Caudate nucleus (tissue), 63 donors: ENCODE measurements at places on chromosomes 1 and 21.

- peak; percentile 5 for DNase-seq
Measured at GRCh38 chr1:157496121-157496526, 56.2 kb downstream of the FCRL5 start.

DNA sequence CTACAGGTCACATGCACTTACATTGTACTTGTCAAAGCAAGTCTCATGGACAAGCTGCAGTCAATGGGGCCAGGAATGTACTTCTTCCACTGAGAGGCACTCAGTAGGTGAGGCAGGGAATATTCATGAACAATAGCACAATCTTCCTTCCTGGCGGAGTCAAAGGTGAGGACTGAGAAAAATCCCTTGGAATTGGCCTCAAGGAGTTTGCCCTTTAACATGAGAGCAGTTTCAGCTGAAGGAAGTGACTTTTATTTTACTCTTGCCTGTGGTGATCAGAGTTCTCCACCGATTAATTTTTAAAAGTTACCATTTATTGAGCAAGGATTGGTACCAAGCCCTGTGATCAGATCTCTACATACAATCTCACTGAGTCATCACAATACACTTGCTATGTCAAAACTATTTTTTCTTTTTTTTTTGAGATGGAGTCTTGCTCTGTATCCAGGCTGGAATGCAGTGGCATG lies 11.2 kb upstream of the AK2 start:
- no peak for DNase-seq

DNA sequence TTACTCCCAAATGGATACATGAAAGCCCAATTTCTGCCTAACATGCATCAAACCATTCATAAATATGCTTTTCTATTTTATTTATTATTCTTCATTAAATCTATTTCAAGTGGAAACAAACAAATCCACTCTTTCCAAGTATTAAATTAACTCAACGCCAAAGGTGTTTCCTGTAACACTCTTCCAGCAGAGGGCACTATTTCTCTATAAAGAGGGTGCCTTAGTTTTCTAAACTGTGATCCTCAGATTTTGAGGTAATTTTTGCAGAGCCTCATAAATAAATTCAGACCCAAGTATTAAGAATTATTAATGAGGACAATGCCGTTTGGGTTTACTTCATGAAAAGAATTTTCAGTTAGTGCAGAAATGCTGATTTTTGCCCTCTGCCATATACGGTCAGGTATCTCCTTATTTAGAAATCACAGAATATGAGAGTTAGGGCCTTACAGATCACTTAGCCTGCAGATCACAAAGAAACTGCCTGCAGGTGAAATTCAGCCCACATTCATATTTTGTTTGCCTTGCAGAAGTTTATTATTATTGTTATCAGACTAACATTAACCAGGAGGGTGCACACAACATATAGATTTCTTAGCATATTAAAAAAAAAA lies 40.1 kb upstream of the MYSM1 start:
- no peak for DNase-seq

DNA sequence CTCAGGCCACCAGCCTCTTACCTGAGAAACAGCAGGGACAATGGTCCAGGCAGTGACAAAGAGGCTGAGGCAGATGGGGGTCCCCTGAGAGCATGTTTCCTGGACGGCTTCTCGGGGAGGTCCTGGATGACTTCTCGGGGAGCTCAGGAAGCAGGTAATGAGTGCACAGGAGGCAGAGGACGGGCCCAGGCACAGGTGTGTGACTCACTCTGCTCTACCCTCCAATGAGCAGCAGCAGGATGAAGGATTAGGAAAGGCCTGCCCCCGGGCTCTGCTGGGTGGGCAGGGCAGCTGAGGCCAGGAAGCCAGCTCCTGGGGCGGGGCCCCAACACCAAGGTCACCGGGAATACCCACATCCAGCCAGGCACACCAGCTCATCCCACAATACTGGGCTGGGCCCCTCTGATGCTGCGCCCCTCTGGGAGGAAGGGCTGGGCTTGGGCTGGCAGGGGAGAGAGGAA lies 17.2 kb upstream of the PTAFR start:
- DNase-seq, result no peak

DNA sequence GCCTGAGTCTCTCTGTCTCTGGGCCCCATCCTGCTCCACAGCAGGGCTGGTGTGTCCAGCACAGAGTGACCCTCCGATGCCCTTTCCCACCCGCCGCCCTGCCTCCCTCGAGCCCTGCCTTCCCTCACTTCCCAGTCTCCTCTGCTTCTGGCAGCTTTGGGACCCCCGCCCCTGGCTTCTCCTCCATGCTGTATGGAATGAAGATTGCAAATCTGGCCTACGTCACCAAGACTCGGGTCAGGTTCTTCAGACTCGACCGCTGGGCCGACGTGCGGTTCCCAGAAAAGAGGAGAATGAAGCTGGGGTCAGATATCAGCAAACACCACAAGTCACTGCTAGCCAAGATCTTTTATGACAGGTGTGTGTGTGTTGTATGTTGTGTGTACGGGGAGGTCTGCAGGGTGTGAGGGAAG lies 14.3 kb downstream of the MOV10 start:
- no peak for DNase-seq
